Urothelium cell line (cell line): ENCODE measurements at places on chromosomes 11 and 22.

GRCh38 chr11:17408641-17409040 is 20.2 kb upstream of the KCNJ11 start:
- no peak for DNase-seq

DNA sequence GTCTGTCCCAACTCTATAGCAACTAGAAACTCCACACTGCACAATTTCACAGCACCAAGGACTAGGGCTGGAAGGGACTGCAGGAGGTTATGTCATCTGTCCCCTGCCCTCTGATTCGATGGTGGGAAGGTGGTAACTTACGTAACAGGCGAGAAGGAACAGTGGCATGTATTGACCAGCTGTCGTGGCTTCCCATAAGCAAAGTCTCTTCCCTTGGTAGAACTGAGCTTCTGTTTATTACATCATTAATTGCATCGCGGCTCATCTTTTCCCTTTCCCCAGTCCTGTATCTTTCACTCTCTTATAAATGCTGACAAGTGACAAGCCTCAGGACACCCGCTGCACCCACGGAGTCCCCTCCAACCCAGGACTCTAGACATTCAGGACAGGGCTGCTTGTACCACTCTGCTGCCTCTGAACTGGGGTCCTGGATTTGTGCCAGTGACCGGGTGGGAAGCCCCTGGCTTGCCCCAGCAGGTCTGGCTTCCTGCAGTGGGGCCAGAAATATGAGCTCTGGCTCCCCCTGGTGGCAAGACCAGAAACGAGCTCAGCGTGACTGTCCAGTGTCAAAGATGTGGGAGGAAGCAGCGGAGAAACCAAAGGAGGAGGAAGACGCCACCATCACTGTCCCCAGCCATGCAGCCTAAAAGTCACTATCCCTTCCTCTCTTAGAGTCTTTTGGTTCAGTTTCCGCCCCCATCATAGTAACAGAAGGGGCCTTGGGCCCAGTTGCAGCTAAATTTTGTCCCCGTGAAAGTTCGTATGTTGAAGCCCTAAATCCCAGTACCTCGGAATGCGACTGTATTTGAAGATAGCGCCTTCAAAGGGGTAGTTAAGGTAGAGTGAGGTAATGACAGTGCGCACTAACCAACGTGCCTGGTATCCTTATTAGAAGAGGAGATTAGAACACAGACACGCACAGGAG is 84.5 kb downstream of the ISX start:
- DNase-seq: peak; percentile 82

- no peak for DNase-seq
Observed at GRCh38 chr22:36323855-36324331, 63.9 kb downstream of the MYH9 start.

DNA sequence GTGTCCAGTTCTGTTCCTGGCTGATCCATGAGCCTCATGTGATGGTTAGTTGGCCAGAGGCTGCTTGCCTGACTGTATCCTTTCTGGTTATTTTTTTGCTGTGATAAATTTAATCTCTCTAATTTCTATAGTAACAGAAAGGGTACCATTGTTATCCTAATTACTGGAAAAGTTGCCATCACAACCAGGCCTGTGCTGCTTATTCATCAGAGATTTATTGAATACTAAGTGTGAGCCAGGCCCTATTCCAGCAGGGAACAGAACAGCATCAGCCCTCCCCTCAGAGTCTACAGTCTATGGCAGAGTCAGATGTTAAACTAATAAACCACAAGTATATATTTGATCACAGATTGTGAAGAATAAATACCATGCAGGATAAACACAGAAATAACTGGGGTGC is 86.8 kb downstream of the DEPDC5 start:
- no peak for DNase-seq

DNA sequence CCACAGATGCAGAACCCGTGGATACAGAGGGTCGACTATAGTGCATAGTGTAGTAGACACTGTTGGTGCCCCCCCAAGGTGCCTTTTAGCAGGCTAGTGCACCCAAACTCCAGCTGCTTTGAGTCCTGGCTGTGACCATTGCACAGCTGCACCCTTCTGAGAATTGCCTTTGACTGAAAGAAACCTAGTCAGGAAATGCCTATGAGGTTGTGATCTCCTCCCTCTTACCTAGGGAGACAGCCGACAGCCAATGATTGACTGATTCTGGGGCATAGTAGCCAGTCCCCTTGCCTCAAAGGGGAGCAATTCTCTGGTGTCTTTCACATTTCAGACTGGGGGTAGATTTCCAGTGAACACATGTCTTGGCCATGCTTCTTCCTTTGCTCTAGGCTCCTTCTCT is 74.2 kb downstream of the DCDC1 start:
- DNase-seq: no peak

- DNase-seq: no peak
Observed at GRCh38 chr22:45905326-45905923, 71.5 kb downstream of the WNT7B start.

DNA sequence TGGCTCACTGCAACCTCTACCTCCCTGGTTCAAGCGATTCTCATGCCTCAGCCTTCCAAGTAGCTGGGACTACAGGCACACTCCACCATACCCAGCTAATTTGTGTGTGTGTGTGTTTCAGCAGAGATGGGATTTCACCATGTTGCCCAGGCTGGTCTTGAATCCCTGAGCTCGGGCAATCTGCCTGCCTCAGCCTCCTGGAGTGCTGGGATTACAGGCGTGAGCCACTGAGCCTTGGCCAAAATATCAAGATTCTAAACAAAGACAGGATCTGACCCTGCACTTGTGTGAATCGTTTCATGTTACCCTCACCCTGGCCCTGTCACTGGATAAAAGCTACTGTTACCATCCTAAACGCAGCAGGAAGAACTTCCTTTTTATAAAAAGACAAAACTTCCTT is 15.6 kb upstream of the THY1 start:
- DNase-seq: no peak

DNA sequence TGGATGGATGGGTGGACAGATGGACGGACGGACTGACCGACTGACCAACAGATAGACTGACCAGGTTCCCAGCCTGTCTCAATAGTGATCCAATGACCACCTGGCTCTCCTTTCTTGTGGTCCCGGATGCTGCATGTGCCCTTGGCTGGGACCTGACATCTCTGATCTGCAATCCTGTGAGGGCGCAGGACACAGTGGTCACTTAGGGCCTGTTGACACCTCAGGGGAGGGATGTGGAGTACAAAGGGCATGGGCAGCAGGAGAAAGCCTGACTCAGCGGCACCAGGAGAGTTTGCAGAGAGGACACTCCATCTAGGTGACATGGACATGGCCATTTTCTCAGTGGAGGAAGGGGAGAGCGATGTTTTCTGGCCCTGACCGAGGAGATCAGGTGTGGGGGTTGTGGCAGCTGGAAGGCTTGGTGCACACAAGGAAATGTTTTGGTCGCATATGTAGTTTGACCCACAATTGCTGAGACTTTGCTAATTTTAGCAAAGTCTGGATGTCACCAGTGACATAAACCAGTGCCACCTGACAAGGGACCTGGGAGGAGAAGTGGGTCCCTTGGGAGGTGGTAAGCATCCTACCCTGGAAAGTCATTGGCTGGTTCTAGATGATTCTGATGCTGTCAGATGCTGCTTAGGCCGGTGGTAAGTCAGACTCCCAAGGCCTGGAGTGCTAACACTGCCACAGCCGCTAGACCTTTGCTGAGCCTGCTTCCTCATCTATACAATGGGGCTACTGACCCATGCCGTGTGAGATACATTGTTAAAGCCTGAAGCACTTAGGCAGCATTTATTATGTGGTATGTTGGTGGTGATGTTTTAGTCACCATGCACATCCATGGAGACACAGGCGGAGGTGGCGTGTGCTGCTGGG is 50.7 kb downstream of the CD82 start:
- no peak for DNase-seq

DNA sequence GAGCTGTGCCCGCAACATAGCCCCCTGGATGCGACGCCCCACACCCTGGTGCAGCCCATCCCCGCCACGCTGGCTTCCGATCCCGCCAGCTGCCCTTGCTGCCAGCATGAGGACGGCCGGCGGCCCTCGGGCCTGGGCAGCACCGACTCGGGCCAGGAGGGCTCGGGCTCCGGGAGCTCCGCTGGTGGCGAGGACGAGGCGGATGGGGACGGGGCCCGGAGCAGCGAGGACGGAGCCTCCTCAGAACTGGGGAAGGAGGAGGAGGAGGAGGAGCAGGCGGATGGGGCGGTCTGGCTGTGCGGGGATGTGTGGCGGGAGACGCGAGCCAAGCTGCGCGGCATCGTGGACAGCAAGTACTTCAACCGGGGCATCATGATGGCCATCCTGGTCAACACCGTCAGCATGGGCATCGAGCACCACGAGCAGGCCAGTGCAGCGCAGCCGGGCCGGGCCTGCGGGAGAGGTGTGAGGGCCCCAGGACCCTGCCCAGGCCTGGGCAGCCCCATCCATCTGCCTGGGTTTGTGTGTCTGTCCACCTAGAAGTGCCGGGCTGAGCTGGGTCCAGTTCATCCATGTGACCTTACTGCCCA is 79.0 kb downstream of the CACNA1I start:
- DNase-seq: no peak

DNA sequence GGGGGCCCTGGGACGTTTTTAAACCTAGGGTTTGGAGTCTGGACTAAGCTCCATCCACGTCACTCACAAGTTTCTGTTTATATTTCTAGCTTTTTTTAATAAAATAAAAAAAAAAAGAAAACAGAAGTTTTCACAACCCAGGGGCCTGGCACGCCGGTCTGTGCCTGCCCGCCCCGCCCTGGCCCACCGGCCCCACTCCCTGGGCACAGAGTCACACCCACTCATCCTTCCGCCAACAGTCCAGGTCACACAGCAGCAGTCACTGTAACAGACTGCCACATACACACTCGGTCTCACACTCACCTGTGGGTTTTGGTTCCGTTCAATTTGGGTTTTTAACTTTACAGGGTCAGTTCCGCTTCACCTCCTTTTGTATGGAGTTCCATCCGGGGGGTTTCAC is 5.3 kb upstream of the ACR start:
- no peak for DNase-seq

DNA sequence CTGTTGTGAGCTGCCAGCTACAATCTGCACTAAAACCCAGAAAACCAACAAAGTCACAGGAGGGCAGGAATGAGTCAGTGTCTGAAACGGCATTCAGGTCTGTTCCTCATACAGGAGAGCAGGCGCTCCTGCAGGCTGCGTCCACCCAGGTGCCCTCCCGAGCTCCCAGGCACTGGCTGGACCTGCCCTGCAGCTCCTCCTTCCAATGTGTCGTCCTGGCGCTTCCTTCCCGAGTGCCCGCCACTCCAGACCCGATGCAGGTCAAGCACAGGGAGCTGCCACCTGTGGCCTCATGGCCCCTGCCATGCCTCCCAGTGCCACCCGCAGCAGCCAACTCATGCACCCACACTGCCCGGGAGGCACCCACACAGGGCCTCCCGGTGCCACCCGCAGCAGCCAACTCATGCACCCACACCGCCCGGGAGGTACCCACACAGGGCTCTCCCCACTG is 12.0 kb downstream of the BRD1 start:
- DNase-seq: no peak

GRCh38 chr11:28808771-28809170 is 700.6 kb downstream of the METTL15 start:
- DNase-seq: no peak

- no peak for DNase-seq
Observed at GRCh38 chr11:101169944-101170343, 40.3 kb upstream of the PGR start.

GRCh38 chr22:49027368-49027670 is 800.4 kb downstream of the BRD1 start:
- DNase-seq: no peak

DNA sequence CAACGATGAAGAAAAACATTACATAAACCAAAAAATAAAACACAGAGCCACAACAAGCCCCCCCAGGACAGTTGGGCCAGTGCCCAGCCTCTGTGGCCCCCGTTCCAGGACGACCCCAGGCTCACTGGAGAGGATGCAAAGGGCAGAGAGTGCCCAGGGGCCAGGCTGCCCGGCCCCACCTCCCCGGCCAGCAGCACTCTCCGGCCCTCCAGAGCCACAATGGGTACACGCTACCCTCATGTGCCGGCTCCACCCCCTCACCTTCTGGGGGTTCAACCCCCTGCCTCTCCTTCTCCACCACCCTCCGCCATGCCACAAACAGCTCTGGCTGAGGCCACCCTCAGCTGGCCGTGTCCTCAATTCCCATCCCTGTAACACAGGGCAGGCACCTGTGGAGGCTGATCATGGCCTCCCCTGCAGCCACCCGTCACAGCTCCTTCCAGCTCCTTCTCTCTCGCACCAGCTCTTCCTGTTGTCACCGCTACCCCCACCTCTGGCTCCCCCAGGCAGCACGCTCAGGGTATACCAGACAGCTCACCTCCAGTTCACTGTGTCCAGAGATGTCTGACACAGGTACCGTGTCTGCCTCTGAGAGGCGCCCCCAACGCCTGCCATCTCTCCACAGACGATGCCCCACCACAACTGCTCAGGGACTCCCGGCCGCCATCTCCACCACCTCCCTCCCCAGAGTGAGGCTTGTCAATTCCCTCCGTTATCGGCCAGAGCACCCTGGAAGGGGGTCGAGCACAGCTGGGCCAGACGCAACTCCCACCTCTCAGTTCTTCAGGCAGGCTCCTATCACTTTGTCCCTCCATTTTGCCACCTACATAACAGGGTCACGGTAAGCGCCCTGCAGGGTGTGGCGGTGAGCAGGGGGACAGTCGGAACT is 30.8 kb upstream of the MOB2 start:
- DNase-seq: no peak

DNA sequence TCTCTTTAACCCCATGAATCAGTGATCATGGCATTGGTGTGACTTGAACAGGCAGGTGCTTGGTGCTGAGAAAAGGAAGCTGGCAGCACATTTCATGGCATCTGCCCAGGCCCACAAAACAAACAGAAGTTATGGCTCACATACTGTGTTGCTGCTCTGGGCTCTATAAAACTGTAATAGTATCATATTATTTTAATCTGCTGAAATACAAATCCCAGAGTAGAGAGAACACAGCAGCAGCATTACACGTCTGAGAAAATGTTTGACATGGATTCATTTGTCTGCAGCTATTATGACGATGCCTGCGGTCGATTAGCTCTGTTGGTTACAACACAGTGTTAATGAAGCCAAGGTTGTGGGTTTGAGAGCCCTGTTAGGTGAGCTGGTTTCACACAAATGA is 80.8 kb downstream of the ALX4 start:
- DNase-seq: no peak

GRCh38 chr11:15288863-15289262 is 174.1 kb downstream of the INSC start:
- no peak for DNase-seq

- peak; percentile 74 for DNase-seq
Observed at GRCh38 chr22:27075028-27075678, 417.8 kb downstream of the MIAT start.

GRCh38 chr22:33883961-33884808 is 36.1 kb downstream of the LARGE1 start:
- no peak for DNase-seq

GRCh38 chr22:35645646-35646045 is 2.6 kb upstream of the APOL6 start:
- DNase-seq: no peak
